ENCODE measurements at places on chromosomes 13 and 19.

DNA sequence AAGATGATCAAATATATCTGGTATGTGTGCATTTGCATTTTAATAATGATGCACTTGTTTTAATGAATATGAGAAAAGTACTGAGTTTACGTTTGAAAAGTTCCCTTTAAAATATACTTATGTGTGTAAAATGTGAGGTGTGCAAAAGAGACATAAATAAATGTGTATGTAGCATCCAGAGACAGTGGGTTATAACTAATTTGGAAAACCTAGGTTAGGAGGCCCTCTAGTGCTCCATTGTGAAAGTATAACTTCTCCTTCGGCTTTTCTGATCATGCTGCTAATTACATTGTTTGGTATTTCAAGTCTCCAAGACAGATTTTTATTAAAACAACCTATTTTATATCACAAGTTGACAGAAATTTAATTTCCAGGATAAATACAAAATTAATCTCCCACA is 30.1 kb downstream of the SCEL start:
- DNase-seq: no peak

GRCh38 chr13:34078334-34078999 is 260.5 kb downstream of the RFC3 start:
- DNase-seq: no peak

DNA sequence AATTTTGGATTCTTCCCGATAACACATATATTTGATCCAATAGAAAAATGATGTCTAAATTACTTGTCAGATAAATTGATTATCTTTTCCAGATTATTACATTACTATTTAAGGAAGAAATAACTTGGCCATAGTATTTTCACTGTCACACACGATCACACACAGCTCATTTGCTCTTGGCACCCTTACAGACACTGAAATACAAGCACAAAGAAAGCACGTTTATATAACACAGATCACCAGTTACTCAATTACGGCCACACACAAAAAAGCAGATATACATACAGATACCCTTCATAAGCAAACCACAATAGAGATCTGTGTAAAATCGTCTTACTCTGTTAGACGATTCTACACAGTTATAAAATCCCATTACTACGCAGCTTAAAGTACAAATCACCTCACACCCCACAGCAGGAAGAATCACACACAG is 716 bp upstream of the ZNF420 start:
- DNase-seq: no peak

DNA sequence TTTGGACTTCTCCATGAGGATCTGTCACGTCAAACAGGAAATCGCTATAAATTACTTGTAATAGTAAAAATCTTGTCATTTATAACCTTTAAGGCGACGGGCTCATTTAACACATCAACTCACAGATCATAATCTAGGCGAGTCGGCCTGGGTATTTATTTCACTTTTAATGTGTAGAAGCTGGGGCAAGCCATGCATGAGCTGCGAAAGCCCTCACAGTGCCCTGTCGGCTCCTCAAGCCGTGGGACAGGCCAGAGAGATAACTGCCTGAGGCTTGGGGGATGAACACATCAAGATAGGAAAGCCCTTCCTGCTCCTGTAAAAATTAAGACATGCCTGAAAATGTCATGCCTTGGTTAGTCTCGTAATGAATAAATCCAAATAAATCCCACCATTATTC is 30.8 kb downstream of the SOX1 start:
- DNase-seq: no peak

GRCh38 chr19:2494447-2495129 is 18.7 kb downstream of the GADD45B start:
- peak; percentile 61 for DNase-seq

DNA sequence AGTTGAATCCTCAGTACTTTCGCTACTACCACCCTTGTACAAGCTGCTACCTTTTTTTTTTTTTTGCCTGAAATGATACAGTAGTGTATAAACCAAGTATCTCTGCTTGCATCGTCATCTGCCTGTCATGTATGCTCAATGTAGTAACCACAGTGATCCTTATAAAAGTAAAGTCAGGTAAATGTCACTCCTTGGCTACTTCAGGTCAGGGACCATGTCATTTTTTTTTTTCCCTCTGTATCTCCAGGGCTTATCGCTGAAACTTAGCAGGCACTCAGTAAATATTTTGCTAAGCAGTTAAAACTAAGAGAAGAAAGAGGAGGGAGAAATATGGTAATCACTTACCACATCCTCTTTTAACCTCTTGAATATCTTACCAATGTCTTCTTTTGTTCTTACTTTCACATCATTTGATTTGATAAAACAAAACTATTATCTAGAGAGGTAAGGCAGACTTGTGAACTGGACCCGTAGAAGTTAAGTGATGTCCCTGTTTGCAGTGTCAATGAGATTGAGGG is 96.8 kb upstream of the KLF12 start:
- DNase-seq: no peak

GRCh38 chr13:99998261-99998660 is 16.7 kb downstream of the ZIC2 start:
- no peak for DNase-seq

DNA sequence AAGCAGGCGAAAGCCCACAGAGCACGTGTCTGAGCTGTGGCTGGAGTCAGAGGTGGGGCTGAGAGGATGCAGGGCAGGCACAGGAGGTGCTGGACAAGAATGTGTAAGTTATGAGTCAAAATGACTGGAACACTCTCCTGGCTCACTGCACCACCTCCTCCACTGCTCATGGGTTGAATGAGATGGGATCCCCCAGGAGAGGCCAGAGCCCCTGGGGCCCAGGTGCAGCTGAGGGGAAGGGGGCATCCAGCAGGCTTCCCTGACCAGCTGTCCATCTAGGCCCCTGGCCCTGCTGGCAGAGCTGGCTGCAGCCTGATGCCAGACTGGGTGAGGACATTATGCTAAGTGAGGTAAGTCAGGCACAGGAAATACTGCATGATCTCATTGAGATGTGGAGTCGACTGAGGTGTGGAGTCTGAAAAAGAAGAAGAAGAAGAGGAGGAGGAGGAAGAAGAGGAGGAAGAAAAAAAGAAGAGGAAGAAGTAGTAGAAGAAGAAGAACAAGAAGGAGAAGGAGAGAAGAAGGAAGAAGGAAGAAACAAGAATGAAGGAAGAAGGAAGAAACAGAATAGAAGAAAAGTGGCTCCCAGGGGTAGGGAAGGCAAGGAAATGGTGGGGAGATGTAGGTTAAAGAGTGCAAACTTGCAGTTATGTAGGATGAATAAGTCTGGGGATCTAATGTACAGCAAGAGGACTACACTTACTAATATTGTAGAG is 747.4 kb downstream of the UQCRFS1 start:
- no peak for DNase-seq

DNA sequence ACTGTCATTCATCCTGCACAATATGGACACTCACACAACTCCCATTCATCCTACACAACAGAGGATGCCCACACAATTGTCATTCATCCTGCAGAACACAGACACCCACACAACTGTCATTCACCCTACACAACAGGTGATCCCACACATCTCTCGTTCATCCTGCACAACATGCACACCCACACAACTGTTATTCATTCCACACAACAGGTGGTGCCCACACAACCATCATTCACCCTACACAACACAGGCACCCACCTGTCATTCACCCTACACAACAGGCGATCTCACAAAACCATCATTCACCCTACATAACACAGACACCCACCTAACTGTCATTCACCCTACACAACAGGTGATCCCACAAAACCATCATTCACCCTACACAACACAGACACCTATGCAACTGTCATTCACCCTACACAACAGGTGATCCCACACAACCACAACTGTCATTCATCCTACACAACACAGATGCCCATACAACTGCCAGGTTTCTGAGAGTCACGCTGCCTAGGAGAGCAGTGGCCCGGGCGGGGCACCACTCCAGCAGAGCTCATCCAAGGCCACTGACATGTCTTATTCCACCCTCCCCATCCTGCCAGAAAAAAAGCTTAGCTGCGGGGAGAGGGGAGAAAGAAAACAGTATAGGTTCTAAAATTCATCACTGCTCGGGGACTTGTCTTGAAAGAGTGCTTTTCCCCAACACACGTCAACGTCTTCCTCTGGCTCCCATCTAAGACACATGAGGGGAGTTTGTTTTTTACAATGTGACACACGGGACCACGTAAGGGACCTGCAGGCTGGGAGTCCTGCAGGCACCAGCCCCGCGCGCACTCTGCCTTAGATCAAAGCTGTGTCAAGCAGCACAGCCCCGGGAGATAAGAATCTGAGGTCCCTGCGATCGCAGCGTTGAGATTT is 44.0 kb downstream of the KLF2 start:
- no peak for DNase-seq

DNA sequence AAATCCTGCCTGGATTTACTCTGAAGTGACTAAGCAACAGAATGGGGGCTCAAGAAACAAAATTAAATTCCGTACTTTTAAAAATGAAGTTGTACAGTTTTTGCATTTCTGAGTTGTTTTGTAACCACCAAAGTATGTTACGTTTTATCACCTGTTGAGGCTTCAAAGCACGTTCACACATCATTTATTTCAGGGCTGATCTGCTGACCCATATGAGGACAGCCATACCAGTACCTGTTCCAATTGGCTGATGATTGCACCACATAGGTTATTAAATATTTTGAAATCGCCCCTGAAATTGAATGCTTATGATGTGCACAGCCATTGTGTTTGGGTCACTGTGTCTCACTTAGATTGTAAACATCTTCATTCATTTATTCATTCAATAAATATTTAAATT is 72.0 kb upstream of the FLT1 start:
- no peak for DNase-seq

DNA sequence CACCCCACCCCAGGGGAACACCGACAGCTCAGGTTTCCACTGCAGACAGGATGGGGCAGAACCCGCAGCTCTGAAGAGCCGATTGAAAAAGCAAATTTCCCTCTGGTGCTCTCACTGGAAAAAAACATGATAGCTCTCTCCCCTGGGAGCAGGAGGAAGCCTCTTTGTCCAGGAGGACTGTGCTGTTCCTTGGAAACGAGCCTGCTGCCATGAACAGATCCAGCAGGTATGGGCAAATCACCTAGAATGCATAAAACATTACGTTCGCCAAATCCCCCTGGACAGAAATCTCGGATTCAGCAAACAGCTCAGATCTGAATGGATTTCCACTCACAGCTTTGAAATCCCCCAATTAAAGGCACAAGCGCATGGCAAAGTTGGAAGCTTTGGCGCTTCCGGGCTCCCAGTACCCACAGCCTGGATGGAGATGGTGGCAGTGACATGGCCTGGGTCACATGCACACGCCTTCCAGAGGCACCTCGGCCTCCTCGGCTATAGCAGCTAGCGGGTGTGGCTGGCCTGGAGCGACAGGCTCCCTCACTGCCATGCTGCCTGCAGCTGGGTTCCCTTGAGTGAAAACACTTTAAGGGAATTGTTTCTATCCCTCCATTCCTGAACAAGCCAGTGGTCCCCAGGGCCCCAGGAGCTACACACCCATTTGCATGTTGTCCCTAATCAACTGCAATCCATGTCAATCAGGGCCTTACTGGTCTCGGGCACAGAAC is 59.1 kb downstream of the CEBPG start:
- DNase-seq: no peak

- DNase-seq: no peak
Observed at GRCh38 chr19:739998-740715, 10.8 kb upstream of the MISP start.

Measured in C1 segment of cervical spinal cord (tissue), 14 donors.